Fibroblast of the aortic adventitia (primary cell): ENCODE measurements at places on chromosomes 13 and 19. TPM values are rescaled to one million over a fixed set of nuclear protein-coding genes. Genes with fewer than 3 reads are reported as not detected.

DNA sequence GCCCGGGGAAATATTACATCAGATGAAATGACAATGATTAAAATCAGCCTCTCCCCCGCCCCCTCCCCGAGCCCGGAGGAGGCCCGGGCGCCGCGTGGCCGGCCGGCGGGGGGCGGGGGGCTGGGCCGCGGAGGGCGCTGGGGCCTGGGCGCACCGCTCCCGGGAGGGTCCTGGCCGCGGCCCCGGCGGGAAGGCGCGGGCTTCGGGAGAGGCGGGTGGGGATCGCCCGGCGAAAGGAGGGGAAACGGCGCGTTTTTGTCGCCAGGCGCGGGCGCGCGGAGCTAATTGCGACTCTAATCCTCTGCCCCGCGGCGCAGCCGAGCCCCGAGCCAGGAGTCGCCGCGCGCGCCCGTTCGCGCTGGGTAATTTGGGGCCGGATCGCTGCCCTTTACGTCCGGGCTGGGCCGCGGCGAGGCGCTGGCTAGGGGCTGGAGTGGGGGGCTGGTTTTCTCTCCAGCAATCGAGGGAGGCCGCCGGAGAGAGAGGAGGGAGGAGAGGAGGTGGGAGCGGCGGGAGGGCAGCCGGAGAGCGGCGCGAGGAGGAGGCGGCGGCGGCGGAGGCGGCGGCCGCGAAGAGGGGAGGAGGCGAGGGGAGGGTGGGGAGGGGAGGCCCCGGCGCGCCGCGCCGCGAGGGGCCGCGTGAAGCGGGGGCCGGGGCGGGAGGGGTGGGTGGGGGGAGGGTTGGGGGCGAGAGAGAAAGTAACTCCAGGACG, at the start of gene KCTD15:
Gene KCTD15, plus strand, starts transcription at position 707 of the 712 bp plus-strand sequence. CDS start 3,585 bp downstream, outside the sequence.
- DNase-seq = peak; percentile 39

DNA sequence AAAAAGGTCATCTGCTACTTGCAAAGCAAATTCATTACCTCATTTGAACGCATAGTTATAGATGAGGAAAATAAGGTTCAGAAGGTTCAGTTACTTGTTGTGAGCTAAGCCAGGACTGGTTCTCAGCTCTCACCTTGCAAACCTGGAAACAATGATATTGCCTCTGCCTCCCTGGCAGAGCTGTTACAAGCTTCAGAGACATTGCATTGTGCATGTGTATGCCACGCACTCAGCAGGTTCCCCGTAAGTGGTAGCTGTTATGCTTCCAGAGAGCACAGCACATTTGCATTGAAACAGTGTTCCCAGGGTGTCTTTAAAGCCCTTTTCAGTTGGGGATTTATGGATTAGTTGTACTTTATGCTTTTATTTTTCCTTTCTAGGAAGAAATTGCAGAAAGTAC, 80.6 kb downstream of the DGKH start:
- DNase-seq = no peak

DNA sequence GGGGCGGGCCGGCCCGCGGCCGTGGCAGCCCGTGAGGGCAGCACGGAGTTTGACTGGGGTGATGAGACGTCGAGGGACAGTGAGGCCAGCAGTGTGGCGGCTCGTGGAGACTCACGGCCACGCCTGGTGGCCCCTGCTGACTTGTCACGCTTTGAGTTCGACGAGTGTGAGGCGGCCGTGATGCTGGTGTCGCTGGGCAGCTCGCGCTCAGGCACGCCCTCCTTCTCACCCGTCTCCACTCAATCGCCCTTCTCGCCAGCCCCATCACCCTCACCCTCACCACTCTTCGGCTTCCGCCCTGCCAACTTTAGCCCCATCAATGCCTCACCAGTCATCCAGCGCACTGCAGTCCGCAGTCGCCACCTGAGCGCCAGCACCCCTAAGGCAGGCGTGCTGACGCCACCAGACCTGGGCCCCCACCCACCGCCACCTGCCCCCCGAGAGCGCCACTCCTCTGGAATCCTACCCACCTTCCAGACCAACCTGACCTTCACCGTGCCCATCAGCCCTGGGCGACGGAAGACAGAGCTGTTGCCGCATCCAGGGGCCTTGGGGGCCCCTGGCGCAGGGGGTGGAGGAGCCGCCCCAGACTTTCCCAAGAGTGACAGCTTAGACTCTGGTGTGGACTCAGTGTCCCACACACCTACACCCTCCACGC, 4.5 kb downstream of the CIC start:
- DNase-seq = no peak

The MADCAM1 gene
- total RNA-seq = 0.16 and 0.18 TPM in 2 replicates

DNA sequence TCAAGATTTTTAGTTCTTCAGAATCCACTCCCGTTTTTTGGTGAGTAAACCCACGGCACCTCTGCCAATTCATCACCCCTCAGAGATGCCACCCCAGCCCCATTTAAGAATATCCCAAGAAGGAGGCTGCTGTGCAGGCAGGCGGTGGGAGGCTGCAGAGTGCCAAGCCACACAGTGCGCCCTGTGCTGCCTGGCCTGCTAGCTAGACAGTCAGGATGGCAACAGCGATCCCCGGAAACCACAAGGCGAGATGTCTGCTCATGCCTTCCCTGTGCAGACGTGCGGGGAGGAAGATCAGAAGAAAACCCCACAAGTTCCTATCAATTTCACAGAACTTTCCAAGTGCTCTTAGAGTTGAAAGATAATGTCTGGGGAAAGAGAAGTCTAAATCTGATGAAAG, 64.8 kb upstream of the GPR183 start:
- no peak for DNase-seq

The LCP1 gene
- total RNA-seq = 0.25 and 0.99 TPM in 2 replicates

GRCh38 chr19:15453906-15454860, 4.4 kb upstream of the WIZ start:
- DNase-seq = no peak

The PLIN5 gene
- total RNA-seq = 0.16 TPM in 1 of 2 replicates, not detected in the other

- no peak for DNase-seq
Observed at GRCh38 chr13:37666036-37666435, 67.5 kb upstream of the POSTN start.

The LRG1 gene
- total RNA-seq = not detected in 2 replicates
